Activated CD4-positive, alpha-beta T cell treated with anti-CD3 and anti-CD28 coated beads, Interleukin-2, amount 50 U/mL, for 48 hours (primary cell): ENCODE measurements at places on chromosomes 3 and 15.
A peak's percentile ranks its signal among the peaks of the same experiment; 100 is the strongest.

- no peak for DNase-seq
Observed at GRCh38 chr15:59140422-59141226, 35.7 kb downstream of the CCNB2 start.

DNA sequence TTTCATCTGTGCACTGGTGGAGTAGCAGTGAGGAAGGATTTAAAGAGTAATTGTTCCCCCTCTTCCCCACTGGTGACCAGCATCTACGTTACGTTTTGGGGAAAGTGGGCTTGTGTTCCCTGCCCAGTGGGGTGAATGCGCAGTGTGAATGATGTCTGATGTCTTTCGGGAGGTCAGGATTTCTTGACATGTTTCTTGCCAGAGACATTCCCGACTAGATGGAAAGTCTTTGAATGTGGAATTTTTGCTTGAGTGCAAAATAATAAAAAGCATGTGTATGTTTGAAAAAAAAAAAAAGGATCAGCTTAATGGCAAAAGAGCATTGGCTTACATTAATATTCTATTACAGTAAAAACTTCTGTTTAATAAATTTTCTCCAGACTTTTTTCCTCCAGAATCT lies 632.2 kb downstream of the FOXP1 start:
- DNase-seq, result no peak

- no peak for DNase-seq
Observed at GRCh38 chr3:6571448-6571847, 289.5 kb upstream of the GRM7 start.

DNA sequence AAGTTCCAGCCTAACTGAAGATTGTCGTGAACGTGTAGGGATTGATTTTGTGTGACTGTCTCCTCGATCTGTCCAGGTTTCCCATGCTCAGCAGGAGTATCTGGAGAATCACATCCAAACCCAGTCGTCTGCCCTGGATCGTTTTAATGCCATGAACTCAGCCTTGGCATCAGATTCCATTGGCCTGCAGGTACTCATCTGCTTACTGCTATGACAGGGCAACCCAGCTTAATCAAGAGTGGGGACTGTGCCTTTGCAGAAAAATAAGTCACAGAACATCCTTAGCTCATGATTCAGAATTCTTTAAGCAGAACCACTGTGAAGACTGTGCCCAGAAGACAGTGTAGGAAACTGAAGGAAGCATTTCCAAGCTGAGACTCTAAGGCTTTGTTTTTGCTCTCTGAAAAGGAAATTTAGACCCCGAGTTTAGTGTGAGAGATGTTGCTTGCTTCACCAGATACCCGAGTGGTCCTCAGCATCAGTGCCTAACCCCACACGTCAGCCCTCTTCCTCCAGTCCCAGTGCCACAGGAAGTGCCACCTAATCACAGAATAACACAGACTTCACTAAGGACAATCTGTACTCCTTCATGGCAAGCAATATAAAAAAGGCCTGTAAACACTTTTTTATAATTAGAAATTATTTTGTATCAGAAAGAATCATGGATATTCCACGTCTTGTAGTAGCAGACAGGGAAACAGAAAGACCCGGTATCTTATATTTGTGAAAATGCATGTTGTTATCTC lies 34.2 kb downstream of the MYZAP start:
- no peak for DNase-seq

DNA sequence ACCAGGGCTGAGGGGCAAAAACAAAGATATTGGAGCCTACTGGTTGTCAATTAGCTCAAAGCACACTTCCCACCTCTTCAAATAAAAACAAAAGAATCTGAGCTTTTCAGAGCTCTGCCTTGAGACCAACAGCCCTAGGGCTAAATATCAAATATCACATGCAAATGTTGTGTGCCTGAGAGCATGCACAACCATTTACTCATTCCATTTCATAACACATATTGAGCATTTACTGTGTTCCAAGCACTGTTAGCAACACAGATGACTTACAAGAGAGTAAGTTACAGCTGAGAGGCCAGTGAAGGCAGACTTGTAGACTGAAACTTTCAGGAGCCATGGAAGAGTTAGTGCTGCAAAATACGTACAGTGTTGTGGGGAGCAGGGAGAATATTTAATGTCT lies 222.4 kb downstream of the CPNE4 start:
- no peak for DNase-seq

DNA sequence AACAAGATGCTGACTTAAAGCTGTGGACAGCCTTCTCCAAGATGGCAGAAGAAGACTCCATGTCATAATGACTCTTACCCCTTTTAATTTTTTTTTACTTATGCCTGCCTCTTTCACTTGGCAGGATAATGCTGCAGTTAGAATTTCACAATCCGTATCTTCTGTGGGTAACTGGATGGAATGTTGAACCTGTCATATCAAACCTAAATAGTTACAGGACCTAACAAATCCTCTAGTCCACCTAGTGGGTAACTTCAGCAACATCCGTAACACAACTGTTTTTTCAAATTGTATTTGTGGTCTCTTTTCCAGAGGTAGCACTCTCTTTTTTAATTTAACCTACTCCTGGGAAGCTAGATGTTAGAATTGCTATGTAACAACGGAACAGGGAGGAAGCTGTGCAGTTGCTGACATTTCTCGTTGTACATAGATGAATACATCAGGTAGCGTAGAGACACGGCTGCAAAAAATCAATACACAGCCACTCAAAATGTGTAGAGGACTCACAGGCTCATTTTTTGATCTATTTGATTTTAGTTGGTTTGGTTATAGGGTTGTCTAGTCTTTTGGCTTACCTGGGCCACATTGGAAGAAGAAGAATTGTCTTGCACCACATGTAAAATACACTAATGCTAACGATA lies 43.9 kb upstream of the TRPM1 start:
- no peak for DNase-seq

DNA sequence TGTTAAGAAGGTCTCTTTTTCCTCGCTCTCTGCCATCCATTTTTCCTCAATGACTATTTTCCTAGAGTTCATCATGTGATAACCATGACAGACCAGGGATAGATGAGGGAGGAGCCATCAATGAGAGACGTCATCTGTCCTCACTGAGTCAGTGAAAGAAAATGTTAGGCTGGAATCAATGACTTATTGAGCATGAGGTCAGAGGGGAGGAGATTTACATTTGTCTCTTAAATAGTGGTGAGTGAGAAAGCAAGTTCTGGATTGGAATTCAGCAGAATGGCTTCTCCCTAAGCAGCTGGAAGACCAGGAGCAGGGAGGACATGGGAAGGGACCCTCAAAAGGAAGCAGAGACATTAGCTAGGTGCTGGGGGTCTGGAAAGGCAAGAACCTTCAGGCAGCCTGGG lies 28.2 kb upstream of the USP3 start:
- no peak for DNase-seq

DNA sequence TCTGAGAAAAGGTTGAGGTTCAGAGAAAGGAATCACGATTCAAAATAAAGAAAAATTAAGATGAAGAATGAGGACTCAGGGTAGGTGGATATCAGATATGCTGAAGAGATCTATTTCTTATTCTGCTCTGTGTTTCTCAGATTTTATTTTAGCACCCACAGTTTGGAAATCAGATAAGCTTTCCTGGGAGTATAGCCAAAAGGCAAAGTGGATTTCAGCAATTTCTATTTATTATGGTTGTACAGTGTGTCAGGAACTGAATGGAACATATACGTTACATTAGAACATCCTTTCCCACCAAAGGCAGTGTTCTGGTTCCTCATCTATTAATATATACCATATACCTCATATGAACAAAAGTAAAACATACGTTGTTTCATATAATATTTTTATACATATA lies 18.9 kb downstream of the PEX5L start:
- DNase-seq, result no peak

- DNase-seq, result no peak
Observed at GRCh38 chr3:184537885-184538665, 23.5 kb upstream of the EPHB3 start.

DNA sequence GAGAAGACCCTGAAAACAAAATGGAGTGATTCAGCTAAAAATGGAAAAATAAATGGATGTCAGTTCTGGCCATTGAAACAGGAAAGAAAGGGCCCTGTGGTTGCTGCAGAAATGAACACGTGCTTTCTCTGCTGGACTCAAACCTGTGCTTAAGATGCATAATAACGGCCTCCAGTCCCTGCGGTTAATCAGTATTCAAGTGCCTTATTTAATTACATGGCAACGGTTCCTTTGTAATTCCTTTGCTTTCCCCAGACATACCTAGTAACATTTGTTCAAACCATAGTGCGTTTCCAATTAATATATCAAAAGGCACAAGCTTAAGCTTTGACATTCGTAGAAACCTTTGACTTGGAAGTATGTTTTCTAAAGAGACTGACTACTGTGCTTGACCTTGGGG lies 428.3 kb downstream of the GABRG3 start:
- DNase-seq, result no peak

- DNase-seq, result no peak
Observed at GRCh38 chr3:57826952-57827723, 71.0 kb downstream of the SLMAP start.

GRCh38 chr3:107684431-107684925 lies 161.7 kb downstream of the BBX start:
- DNase-seq, result no peak

DNA sequence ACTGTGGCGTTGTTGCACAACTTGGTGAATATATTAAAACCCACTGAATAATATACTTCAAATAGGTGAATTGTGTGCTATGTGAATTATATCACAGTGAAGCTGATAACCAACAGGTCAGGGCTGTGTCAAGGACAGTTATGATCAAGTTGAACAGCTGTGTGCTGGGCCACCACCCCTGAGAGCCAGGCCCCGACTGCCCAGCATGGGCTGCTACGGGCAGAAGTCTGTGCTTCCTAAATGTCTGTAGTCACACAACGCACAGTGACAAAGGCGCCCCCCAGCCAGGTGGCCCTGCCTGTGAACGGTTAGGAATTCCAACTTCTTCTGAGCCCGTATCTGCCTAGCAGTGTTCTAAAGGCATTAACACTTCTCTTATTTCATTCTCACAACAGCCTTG lies 32.8 kb downstream of the TKT start:
- DNase-seq, result no peak

GRCh38 chr15:70308011-70308734 lies 210.5 kb upstream of the TLE3 start:
- peak; percentile 40 for DNase-seq

GRCh38 chr3:126523745-126524428 lies at the start of gene CHST13:
Gene CHST13 (plus strand): TSS chr3:126524155. CDS start chr3:126524333, 178 bp downstream.
- DNase-seq, result no peak

- DNase-seq, result no peak
Observed at GRCh38 chr3:185381320-185382058, 18.6 kb downstream of the MAP3K13 start.
